ENCODE measurements at places on chromosomes 16 and 17. TPM values are rescaled to one million over a fixed set of nuclear protein-coding genes. Genes with fewer than 3 reads are reported as not detected.

DNA sequence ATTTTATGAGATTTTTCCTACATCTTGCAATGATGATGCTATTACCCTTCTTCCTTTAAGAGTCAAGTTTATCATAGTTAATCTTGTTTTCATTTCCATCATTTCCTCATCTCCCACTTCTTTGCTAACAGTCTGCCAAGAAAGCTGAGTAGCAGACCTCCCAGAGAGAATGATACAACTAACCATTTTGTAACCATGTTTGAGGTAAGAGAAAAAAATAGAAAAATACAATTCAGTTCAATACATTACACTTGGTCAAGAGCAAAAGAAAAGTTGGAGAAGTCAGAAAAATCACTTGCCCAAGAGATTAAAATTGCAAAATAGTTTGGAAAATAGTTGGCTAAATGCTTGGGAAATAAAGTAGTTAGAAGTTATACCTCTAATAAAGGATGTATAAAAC lies 154.4 kb downstream of the ABCA8 start:
- DNase-seq, result no peak

- DNase-seq, result no peak
Measured at GRCh38 chr17:16516594-16517051, 24.6 kb upstream of the LRRC75A start.

DNA sequence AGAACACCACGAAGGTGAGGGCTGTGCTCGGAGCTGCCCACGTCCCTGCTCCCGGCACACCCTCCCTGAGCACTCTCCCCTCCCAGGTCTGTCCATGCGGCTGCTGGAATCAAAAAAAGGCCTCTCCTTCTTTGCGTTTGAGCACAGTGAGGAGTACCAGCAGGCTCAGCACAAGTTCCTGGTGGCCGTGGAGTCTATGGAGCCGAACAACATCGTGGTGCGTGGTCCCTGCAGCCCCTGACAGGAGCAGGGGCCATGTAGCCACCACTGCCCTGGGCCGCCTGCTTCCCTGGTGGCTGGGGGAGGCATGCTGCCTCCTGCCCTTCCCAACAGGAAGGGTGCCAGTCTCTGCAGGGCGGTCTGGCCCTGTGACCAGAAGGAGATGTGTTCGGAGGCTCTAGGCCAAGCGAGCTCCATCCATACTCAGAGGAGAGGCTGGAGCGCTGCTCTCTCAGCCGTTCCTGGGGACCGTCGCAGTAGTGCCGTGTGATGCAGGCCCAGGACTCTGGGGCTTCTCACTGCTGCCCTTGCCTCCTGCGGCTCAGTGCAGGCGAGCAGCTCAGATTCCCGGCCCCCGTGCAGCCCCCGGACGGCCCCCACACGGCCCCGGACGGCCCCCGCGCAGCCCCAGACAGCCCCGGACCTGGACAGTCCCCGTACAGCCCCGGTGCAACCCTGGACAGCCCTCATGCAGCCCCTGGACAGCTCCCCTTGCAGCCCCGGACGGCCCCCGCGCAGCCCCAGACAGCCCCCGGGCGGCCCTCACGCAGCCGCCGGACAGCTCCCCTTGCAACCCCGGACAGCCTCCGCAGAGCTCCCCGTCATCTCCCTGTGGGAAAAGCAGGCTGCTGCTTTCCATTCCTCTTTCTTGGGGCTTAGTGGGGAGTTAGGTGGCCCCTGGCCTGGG lies 20.5 kb downstream of the TCF25 start:
- DNase-seq, result no peak

- no peak for DNase-seq
Measured at GRCh38 chr17:59492091-59492451, 73.3 kb upstream of the DHX40 start.

DNA sequence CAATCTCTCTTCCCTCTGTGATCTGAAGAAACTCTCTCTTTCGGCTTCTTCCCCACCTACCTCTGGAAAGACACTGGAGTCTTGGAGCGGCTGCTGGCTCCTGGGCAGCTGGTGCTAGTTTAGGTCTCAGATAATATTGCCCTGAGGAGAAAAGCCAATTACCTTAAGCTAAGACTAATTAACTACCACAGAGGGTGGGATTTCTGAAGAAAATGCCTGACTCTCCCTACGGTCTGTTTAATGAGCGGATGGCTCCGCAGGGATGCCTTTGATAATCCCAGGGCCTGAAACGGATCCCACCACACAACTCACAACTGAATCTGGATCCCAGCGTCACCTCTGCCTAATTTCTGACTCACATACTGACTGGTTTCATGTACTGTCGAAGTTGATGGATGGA lies 127.0 kb upstream of the NLRP1 start:
- DNase-seq, result no peak

- no peak for DNase-seq
Measured at GRCh38 chr17:46025510-46026165, 26.6 kb downstream of the STH start.

GRCh38 chr17:69213059-69213813 lies 15.4 kb downstream of the ABCA10 start:
- no peak for DNase-seq

- DNase-seq, result no peak
Measured at GRCh38 chr16:4217204-4218131, 24.4 kb downstream of the SRL start.

DNA sequence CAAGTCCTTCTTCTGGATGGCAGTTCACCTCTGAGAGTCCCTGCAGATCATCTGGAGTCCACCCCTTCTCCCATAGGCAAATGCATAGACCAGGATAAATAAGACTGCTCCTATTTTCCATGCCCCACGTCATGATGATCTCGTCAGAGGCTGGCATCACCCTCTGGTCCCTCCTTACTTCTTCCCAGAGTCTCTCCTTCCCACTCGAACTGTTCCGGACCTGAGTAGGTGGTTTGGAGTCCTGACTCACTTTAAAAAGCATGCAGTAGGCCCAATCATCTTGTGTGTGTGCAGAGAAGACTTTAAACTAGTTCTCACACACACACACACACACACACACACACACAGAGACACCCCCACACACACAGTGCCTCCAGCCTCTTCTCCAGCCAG lies 72.0 kb downstream of the SOX9 start:
- DNase-seq, result no peak

GRCh38 chr17:12365805-12366204 lies 299.9 kb upstream of the MYOCD start:
- no peak for DNase-seq

PRM2 gene
- total RNA-seq, result not detected

FADS6 gene
- total RNA-seq, result not detected

NACA2 gene
- not detected for total RNA-seq

MMP15 gene
- total RNA-seq, result 0.46 TPM

KIF1C gene
- total RNA-seq, result 48.8 TPM

TPSD1 gene
- total RNA-seq, result not detected

MYH13 gene
- not detected for total RNA-seq

BCAR1 gene
- 0.78 TPM for total RNA-seq

Measured in activated CD4-positive, alpha-beta memory T cell treated with anti-CD3 and anti-CD28 coated beads for 36 hours (primary cell).